ENCODE measurements at places on chromosomes 1 and 21.

DNA sequence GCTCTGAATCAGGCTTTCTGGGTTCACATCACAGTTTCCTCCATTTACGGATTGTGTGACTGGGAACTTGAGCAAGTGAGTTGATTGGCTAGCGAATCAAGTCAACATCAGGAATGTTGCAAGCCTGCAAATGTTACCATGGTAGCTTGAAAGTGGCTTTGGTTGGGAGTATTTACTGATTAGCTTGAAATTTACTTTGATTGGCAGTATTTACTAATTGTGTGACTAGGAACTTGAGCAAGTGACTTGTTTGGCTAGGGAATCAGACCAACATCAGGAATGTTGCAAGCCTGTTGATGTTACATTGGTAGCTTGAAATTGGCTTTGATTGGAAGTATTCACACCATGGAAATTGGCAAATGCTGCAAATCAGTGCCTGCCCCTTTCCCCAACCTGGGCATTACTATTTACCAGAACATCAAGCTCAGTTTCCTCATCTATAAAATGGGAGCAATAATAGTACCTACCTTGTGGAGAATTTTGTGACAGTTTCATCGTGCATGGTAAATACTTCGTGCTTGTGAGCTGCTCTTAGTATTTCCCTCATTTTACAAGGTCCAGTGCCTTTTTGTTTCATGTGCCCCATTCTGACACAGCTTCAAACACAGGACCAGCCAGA lies 23.1 kb upstream of the B3GALNT2 start:
- DNase-seq, result no peak

- no peak for DNase-seq
Observed at GRCh38 chr1:60692031-60692430, 390.3 kb upstream of the NFIA start.

DNA sequence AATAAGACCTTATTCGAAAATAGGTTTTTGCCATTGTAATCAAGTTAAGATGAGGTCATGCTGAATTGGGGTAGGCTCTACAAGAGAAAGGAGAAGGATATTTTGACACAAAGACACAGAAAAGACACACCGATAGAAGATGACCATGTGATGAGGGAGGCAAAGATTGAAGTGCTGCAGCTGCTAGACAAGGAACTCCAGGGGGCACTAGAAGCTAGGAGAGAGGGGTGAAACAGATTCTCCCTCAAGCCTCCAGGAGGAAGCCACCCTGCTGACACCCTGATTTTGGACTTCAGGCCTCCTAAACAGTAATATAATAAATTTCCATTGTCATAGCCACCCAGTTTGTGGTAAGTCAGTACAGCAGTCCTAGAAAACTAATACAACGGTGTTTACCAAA lies 506.8 kb upstream of the CAMK1G start:
- DNase-seq, result no peak

DNA sequence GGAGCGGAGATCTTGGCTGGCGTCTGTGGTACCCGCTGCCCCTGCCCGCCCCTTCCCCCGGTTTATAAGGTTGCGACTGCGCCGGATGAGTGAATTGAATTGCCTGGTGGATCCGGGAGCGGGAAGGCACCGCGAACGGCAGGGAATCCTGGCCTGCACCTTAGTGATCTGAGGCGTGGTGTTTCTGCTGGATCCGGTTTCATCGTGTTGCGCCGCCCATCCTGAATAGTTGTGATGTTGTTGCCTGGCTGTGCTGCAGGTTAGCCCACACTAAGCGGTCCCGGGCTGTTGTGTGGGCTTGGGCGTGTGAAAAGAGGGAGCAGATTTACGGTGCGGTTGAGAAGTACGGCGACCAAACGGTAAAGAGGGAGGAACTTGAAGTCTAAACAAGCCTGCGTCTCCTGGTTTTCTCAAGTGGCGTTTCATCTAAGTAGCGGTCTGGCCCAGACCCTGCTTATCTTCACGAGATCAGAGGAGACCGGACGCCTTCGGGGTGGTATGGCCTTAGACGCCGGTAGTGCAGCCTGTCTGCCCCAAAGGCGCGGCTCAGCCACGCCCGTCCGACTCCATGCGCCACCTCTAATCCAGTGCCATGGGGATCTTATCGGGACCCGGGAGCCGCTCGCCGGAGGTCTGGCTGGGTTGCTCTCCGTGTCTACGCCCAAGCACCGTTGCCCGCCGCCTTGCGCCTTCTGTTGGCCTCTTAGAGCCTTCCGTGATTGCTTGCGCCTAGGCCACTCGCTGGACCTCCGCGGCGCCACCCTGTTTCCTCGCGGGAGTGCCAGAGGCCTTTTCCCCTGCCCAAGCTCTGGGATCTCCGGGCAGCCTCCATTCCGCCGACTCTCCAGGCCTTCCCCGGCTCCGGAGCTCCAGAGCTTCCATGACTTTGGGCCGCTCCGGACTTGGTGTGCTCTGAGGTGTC lies 87.5 kb upstream of the RHOU start:
- no peak for DNase-seq

- DNase-seq, result no peak
Observed at GRCh38 chr1:18118078-18118477, 10.5 kb downstream of the IGSF21 start.

DNA sequence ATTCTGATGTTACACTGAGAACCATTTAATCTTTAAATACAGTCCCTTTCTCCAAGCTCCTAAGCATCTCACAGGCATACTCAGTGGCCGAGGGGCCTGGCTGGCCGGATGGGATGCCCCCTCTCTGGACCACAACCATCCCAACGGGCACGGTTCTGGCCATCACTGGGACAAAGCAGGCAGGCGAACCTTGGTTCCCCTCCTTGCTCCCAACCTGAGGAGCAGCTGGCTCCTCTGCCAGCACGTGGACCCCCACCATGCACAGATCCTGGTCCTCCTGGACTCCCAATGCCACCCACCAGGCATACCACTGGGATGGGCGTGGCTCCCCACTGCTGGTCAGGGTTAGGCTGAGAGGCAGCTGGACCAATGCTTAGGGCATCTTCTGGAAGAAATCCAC lies 19.8 kb upstream of the PRDM16 start:
- no peak for DNase-seq

DNA sequence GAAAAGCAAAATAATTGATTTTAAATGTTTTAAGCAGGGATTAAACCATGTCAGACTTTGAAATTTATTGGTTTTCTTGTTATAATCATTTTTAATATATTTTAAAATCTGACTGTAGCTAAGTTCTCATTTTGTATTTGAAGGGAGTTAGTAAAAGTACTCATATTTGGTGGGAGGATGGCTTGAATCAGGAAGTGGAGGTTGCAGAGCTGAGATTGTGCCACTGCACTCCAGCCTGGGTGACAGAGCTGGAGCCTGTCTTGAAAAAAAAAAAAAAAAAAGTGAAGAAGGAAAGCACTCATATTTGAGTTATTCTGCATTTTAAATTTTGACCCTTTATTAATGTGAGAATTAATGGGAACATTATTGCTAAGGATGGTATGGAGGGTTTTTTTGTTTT lies 106.0 kb downstream of the RABGAP1L start:
- DNase-seq, result no peak

- DNase-seq, result no peak
Observed at GRCh38 chr1:54153535-54154439, 987 bp upstream of the CDCP2 start.

DNA sequence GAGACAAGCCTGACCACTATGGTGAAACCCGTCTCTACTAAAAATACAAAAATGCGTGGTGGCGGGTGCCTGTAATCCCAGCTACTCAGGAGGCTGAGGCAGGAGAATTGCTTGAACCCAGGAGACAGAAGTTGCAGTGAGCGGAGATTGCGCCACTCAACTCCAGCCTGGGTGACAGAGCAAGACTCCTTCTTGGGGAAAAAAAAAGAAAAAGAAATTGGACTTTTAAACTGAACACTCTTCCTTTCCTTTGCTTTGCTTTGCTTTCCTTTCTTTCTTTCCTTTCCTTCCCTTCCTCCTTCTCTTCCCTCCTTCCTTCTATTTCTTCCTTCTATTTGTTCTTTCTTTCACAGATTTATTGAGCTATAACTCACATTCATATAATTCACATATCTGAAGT lies 43.3 kb upstream of the PUM1 start:
- DNase-seq, result no peak

GRCh38 chr1:246969621-246970020 lies 37.9 kb upstream of the AHCTF1 start:
- DNase-seq, result no peak

- DNase-seq, result no peak
Observed at GRCh38 chr1:43883321-43883720, 50.3 kb upstream of the ARTN start.

GRCh38 chr1:179082333-179082998 lies 596 bp downstream of the TOR3A start:
- DNase-seq, result peak; percentile 16

DNA sequence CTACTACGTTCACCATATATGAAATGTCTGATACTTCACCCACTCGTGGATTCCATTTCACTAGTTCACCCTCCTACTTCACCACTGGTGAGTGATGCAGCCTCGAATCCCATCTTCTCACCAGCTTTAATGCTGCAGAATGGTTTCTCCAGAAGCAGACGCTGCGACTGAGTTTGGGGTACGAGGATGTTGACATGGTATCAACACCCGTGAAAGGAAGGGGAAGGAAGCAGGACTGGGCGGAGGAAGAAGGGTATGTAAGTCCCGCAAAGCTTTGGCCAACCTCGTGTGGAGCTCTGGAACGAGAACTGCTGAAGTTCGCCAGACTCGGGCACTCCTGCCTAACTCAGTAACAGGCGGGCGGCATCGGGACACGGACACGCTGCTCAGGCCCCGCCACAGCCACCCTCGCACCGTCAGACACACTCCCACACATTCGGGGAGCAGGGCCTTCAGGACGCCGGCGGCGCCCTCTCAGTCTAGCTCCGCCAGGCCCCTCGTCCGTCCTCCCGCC lies 833 bp upstream of the DIP2A start:
- no peak for DNase-seq

DNA sequence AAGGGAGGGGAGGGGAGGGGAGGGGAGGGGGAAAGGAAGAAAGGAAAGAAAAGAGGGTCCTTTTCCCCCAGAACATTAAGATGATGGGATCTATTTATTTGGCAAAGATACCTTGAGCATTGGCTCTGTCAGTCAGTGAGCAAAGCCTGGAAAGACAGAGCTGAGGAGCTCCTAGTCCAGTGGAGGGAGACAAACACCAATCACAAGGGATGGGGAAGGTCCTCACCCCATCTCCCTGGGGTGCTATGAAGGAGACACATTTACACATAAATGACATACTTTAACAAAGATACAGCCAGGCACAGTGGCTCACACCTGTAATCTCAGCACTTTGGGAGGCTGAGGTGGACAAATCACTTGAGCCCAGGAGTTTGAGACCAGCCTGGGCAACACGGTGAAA lies 154.9 kb upstream of the TIAM1 start:
- DNase-seq, result no peak

- DNase-seq, result no peak
Observed at GRCh38 chr1:121587230-121587569, 402.4 kb downstream of the SRGAP2C start.

GRCh38 chr1:65717815-65718454 lies 74.8 kb upstream of the PDE4B start:
- DNase-seq, result no peak

GRCh38 chr1:43877101-43877500 lies 56.5 kb upstream of the ARTN start:
- no peak for DNase-seq

- peak; percentile 17 for DNase-seq
Observed at GRCh38 chr1:20100632-20101355, 18.5 kb downstream of the PLA2G2D start.

DNA sequence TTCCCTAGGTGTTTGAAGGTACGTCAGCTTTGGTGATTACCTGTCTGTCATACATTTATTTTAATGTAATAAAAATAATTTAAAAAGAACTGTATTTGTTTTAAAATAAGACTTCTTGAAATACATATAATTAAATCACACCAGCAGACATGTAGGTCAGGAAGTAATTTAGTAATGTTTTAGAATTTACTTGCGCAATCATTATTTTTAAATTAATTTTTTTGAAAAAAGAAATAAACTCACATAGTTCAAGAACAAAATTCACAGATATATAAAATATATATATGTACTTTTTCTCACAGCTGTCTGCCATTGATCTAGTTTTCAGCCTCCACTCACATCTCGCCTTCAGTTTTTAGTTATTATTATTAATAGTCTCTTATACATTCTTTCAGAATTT lies 875.9 kb downstream of the TTLL7 start:
- DNase-seq, result no peak

DNA sequence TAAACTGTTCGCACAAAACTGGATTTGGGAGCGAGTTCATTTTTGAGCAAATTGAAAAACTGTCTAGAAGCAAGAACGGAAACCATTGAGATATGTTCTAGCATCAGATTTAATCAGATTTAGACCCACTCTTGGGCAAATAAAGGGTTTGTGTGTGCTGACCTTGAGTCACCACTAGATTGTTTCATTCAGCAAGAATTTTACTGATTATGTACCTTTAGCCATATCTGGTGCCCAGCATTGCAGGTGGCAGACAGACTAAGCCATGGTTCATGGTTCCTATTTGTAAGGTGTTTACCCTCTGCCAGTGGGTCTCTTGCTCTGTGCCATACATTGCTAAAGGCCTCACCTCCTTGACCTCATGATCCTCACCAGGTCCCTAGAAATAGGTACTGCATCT lies 1.4 kb downstream of the NUDC start:
- no peak for DNase-seq

GRCh38 chr1:152924191-152924590 lies 15.8 kb downstream of the IVL start:
- DNase-seq, result no peak

DNA sequence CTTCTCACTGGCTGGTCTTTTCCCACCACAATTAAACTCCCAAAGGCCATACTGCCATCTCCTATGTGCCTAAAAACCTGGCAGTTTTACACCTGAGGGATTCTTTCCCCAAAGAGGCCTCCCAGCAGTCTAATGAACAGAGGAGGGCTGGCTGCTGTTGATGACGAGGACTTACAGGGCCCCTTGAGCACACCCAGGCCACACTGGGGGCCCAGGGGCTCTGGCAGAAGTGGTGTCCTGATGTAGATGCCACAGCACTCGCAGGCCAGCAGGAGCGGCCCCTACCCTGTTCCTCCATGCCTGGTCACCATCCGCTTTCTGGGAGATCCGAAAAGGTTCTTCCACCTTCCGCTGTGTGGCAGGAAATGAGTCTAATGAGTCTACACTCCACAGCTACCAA lies 24.2 kb downstream of the POFUT2 start:
- DNase-seq, result no peak

Data from CD4-positive, alpha-beta T cell treated with Interleukin-15 for 4 hours (primary cell).